Activated naive CD4-positive, alpha-beta T cell treated with anti-CD3 and anti-CD28 coated beads, Interleukin-2, amount 50 U/mL, for 16 hours (primary cell): ENCODE measurements at places on chromosomes 5 and 9.
A peak's percentile ranks its signal among the peaks of the same experiment; 100 is the strongest.

- no peak for DNase-seq
Measured at GRCh38 chr9:122846371-122846940, 18.1 kb upstream of the PDCL start.

GRCh38 chr9:92122061-92122460 is 6.8 kb upstream of the SPTLC1 start:
- DNase-seq: no peak

DNA sequence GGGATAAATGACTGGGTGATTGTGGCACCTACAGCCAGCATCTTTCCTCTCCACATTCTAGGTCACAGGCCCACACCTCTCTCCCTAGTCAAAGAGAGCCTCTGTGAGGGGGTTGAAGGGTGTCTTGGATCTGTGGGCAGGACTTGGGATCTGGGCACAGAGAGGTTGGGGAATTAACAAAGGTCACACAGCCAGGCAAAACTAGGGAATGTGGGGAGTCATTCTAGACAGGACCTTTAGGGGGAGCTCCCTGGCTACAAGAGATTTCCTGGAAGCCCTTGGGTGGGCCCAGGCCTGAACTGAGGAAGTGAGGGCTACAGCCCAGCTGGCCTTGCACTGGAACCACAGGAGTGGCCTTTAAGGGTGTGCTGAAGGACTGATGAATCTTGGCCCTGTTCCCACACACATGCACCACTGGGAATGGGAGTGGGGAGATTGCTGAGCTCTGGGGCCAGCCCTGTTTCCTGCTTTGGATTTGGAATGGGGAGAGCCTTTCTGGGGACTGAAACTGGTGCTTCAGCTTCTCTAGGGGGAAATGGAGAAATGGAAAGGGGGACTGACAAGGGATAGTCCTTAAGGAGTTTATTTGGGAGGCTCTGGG is 12.4 kb upstream of the CXXC5 start:
- DNase-seq: peak; percentile 10

DNA sequence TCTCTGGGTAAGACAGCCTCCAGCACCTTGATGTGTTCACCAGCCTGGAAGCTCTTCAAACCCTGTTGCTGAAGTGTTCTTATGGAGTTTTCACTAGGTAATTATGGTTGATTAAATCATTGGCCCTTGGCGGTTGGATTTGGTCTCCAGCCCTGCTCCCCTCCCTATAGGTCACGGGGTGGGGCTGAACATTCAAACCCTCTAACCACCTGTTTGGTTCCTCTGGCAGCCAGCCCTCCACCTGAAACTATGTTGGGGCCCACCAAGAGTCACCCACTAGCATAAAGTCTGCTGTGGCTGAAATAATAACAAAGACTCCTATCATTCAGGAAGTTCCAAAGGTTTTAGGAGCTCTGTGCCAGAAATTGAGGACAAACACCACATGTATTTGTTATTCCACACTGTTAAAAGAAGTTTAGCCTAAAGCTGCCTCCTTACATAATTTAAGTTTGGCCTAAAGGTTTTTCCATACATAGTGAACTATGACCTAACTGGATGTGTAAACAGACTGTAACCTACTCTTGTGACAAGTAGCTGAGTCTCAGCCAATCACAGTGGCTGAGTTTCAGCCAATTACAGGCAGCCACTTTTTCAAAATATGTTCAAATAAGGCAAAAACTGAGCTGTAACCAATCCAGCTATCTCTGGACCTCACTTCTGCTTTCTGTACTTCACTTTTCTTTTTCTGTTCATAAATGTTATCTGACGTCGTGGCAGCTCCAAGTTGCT is 34.8 kb downstream of the TMEM252 start:
- no peak for DNase-seq

GRCh38 chr9:112000743-112001142 is 104.1 kb downstream of the UGCG start:
- no peak for DNase-seq

DNA sequence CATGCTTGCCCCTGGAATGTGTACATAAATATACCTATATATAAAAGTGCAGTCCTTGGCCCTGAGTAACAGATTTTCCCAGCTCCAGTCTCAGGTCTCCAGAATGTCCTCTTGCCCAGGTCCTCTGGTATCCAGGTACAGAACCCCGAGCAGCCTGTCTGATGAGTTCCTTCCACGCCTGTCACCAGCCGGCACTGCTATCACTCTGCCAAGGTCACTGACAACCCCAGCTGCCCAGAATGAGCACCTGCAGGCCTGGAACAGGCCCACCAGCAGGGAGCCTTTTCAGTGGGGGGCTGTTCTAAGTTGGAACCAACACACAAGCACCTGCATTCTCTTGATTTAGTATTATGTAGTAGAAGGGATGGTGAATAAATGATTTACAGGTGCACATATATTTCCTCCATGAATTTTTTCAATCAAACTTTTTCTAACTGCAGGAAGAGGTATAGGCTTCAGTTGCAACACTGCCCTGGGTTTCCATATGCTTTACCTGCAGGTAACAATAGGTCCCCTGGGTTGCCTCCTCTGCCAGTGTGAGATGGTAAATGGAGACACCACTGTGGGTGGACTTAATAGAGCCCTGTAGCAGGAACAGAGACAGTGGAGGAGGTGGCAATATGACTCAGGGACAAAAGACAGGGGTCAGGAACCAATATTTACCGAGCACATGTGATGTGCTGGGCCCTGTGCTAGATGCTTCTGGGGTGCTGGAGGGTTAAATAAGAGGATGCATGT is 291.9 kb downstream of the SPOCK1 start:
- DNase-seq: no peak

DNA sequence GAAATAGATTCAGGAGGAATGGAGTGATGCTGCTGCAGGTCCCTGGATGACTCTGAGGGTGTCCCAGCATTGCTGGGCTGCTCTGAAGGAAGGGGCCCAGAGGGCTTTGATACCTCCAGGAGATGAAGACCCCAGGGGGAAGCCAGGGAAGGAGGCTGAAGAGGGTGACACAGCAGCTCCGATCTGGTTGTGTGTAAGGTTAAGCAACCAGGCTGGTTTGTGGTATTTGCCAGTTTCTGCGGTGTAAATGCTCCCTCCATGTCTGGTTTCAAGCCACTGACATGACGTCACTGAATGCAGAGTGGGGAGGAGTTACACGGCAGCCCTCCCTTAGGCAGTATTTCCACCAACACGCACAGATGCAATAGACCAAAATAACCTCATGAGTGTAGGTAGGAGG is 40.0 kb upstream of the ORM1 start:
- peak; percentile 8 for DNase-seq

- no peak for DNase-seq
Measured at GRCh38 chr9:70696694-70697335, 282.4 kb upstream of the KLF9 start.

GRCh38 chr5:129858131-129858675 is 46.1 kb upstream of the CHSY3 start:
- DNase-seq: no peak

- DNase-seq: no peak
Measured at GRCh38 chr5:57417971-57418370, 64.6 kb downstream of the ACTBL2 start.

DNA sequence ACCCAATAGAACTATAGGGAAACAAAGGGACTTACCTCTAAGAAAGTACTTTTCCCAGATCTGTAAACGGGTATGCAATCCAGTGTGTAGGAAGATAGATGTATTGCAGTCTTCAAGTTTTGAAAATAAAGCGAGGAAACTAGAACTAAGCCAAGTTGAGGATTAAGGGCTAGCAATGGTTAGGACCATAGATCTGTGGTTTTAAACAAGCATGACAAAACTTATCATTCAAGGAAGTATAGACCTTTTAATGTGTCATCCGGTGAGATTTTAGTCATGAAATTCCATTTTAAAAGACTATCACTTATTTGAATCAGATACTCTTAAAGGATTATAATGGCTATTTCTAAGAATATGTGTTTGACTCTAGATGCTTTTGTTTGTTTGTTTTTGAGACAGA is 20.5 kb downstream of the CD274 start:
- no peak for DNase-seq

DNA sequence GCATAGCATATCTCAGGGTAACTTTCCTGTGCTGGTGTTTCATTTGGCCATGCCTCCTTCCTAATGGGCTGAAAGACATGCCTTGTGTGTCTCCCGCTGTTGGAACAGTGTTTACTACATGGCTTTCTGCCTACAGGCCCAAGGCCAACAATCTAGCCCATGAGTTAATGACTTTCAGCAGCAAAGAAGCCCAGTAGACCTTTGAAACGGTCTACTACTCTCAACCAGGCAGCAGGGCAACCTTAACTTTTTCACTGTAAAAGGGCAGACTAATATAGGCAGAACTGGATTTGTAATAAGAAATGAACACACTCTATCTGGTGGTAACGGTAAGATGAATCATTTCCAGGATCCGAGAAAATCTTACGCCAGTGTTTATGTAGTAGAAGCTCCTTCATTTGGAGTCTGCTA is 21.0 kb downstream of the C5orf15 start:
- DNase-seq: no peak

GRCh38 chr9:70438341-70438928 is 24.0 kb upstream of the KLF9 start:
- DNase-seq: no peak

DNA sequence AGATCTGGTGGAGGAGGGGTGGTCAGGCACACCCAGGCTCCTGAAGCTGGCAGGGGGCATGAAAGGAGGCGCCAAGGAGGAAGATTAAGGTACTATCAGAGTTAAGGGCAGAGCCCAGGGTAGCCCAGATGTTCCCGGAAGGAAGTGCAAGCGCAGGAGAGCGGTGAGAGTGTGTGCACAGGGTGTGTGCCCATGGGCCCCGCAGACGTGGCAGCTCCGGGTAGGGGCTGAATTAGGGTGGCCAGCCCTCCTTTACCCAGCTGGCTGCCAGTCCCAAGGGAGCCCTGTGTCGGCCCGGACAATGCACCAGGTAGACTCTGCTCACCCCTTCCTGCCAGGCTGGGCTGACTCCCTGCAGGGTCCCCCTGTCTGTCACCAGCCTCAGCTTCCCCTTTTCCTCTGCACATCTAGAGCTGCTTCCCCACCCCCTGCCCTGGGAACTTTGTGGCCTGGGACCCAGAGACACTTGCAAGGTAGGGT is at the start of gene SMIM33:
Gene SMIM33, plus strand, starts transcription at position 184 of the 480 bp plus-strand sequence. Its CDS starts 118 bp downstream, at position 302.
- peak; percentile 37 for DNase-seq

DNA sequence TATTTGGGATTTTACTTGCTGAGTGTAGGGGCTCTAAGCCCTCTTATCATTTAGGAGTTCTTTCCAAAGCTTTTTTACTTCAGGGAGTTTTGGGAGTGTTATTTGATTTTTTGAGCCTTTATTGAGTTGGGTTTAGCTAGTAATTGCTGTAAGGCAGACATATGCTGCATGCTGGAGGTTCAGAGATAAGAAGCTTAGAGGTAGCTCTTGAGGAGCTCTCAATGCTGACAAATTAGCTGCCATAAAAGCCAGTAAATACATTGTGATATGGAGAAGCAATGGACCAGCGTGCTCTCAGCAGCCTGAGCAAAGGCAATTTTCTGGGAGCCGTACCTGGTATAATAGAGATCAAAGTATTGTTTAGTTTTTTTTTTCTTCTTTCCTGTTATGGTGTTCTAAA is 11.6 kb downstream of the ARHGEF28 start:
- DNase-seq: no peak

GRCh38 chr5:10409504-10409903 is 32.2 kb upstream of the ROPN1L start:
- DNase-seq: no peak

DNA sequence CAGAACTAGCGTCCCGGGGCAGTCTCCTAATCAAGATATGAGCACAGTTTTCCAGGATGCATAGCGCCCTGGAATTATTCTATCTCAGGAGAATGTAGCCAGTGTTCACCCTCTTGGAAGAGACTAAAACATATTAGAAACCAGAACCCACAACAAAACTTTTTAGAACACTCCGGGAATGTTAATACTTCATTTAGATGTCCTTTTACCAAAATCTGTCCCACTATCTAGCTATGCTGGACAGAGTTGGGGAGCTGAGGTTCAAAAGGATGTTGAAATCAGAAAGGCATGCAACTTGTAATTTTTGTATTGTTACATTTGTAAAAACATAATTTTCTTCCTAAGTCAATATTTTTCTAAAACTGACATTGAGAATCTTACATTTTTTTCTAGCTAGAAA is 386.5 kb upstream of the RFX3 start:
- DNase-seq: no peak

DNA sequence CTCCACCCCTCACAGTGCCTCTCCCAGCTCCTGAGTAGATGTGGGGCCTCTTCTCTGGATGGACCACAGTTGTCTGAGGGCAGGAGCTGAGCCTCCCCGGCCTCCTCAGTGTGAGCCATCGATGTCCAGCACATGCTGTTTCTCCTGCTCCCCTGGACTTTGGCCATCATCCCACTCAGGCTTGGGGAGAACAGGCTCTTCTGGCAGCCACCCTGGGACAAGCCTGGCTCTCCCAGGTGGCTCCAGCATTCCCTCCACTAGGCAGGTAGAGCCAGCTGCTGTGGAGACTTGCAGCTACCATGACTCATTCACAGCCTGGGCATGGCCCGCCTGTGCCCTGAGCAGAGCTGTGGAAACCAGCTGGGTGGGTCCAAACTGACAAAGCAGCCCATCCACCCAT is 77.0 kb downstream of the CSNK1A1 start:
- no peak for DNase-seq
